ENCODE measurements at places on chromosomes 12 and 14. TPM values are rescaled to one million over a fixed set of nuclear protein-coding genes. Genes with fewer than 3 reads are reported as not detected.

The JPH4 gene
- total RNA-seq: not detected

DNA sequence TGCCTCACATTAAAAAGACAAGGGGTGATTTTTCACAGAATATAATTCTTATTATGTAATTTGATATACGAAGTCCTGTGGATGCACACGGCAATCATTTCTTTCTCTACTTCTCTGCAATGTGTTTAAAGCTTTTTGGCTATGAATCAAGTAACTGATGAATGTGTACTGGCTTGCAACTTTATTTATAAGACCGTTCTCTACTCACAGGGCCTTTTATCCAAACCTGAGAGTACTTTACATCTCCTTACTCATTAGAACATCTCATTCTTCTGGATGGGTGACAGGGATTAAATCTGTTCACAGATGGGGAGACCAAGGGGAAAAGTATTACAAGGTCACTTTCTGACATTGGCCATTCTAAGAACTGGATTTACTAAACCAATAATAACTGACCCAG is 215.8 kb upstream of the DIO2 start:
- H3K4me1 ChIP-seq: peaks cover 16% of the 10 kb centered on the region
- no peaks in the 10 kb centered on the region for H3K36me3 ChIP-seq
- no peak overlapping the region for H3K4me3 ChIP-seq
- no peaks in the 10 kb centered on the region for H3K27me3 ChIP-seq
- no peak overlapping the region for H3K27ac ChIP-seq

DNA sequence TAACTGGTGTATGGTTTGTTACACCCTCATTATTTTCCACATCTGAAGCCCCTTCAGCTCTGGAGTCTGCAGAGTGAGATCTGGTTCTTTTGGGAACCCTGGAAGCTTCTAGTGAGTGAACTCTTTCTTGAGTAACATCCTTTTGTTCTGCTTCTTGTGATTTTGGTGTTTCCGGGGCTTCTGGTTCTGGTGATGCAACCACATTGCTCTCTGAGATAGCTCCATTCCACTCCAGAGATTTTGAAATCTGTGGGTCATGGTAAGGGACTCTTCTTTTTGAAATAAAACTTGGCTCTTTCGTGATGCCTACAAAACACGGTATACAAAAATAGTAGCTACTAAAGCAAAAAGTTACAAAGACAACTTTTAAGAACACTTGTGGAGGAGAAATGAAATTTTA is 5.4 kb downstream of the MDM1 start:
- no peak overlapping the region for H3K4me3 ChIP-seq
- peaks cover 9% of the 10 kb centered on the region for H3K36me3 ChIP-seq
- H3K27me3 ChIP-seq: no peaks in the 10 kb centered on the region
- DNase-seq: no peak
- H3K4me1 ChIP-seq: peaks cover 8% of the 10 kb centered on the region

GRCh38 chr12:87793131-87793530 is 236.1 kb downstream of the C12orf50 start:
- no peak overlapping the region for H3K4me3 ChIP-seq
- H3K27ac ChIP-seq: no peak overlapping the region
- H3K4me1 ChIP-seq: 0 out of 2 replicates have a peak, but pooled peaks cover 4% of the 10 kb centered on the region
- no peak for DNase-seq
- no peaks in the 10 kb centered on the region for H3K27me3 ChIP-seq

DNA sequence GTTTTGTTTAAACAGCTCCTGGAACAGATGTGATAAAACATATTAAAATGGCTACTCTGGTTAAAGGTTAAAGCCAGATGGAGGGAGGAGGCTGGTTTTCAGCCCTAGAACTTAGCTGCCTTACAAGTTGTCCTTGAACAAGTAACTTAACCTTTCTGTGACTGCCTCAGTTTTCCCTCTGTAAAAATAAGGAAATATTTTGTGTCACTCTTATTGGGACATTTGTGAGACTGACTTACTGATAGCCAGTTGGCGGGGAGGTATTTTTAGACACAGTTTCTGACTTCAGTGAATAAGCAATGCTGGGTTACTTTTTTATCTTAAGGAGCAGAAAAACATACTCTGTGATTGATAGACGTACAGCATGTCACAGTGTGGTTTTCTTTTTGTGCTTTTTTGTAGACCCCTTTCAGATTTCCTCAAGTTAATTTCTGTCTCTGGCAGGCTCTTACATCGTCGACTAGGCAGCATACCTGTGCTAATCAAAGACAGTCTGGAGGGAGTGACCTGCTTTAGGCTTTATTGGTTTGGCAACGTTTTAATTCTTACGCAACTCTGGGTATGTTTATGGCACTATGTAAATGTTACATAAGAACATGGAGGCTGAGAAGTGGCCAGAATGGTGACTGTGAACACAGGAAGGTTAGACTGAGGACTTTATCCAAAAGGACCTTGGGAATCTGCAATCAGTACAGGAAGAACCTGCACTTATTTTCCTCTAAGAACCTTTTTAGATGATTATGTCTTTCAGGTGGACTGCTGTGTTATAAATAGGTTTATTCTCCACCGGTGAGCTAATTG is 3.3 kb downstream of the ACVR1B start:
- peaks cover 35% of the 10 kb centered on the region for H3K4me1 ChIP-seq
- no peak overlapping the region for H3K27ac ChIP-seq
- no peaks in the 10 kb centered on the region for H3K36me3 ChIP-seq
- no peaks in the 10 kb centered on the region for H3K27me3 ChIP-seq
- peak; percentile 82 for DNase-seq

GRCh38 chr12:89179245-89179644 is 173.1 kb downstream of the DUSP6 start:
- H3K4me1 ChIP-seq: peaks cover 36% of the 10 kb centered on the region
- no peaks in the 10 kb centered on the region for H3K36me3 ChIP-seq
- DNase-seq: peak; percentile 46
- no peaks in the 10 kb centered on the region for H3K27me3 ChIP-seq

DNA sequence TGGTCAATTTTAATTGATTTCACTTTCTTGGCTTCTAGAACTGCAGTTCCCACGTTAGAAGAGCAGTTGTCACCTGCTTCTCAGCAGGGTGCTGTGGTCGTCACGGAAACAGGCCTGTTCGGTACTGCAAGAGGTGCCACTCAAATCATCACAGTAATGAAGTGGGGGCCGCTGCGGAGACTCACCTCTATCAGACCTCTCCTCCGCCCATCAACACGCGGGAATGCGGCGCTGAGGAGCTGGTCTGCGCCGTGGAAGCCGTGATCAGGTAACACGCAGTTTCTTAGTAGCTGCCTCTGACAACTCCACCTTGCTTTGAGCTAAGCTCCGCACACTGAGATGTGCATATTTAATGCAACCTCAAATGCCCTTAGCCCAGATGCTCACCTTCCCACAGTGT is 107.2 kb downstream of the UNC79 start:
- H3K27ac ChIP-seq: no peak overlapping the region
- no peaks in the 10 kb centered on the region for H3K4me1 ChIP-seq
- H3K36me3 ChIP-seq: no peaks in the 10 kb centered on the region

DNA sequence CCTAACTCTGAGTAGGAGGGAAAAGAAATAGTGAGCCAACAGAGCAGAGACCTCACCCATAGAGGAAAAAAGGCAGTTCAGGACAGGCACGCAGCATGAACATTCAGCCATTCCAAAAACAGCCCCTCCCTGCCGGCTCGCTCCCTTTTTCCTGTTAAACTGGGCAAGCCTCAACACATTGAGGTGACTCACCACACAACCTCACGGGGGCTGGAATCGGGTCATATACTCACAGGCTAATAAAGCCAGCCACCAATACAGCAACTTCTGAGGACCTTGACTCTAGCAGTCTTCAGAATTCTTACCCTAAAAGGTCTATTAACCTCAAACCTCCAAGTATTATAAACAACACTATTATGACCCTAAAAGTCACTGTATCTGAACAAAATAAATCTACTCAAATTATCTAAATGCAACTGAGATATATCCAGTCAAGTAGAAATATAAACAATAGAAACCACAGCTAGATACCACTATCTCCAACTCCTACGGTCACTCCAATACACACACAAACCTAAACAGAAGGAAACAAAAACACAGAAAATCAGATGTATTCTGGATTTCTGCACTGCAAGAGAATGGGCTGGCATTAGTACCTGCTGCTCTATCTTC is 6.3 kb downstream of the YBX3 start:
- DNase-seq: peak; percentile 88
- H3K27me3 ChIP-seq: no peaks in the 10 kb centered on the region
- peaks cover 33% of the 10 kb centered on the region for H3K36me3 ChIP-seq
- peaks cover 54% of the 10 kb centered on the region for H3K4me1 ChIP-seq
- H3K4me3 ChIP-seq: peak overlapping the region; percentile 35
